HCT116 (cell line): ENCODE measurements at places on chromosomes 7 and 10.
A peak's percentile ranks its signal among the peaks of the same experiment; 100 is the strongest.

- DNase-seq: no peak
Observed at GRCh38 chr10:110425684-110426293, 71.9 kb upstream of the DUSP5 start.

GRCh38 chr7:1620835-1621234 lies 49.2 kb upstream of the ELFN1 start:
- DNase-seq: no peak

GRCh38 chr7:138876326-138876725 lies 78.3 kb upstream of the ATP6V0A4 start:
- DNase-seq: no peak

DNA sequence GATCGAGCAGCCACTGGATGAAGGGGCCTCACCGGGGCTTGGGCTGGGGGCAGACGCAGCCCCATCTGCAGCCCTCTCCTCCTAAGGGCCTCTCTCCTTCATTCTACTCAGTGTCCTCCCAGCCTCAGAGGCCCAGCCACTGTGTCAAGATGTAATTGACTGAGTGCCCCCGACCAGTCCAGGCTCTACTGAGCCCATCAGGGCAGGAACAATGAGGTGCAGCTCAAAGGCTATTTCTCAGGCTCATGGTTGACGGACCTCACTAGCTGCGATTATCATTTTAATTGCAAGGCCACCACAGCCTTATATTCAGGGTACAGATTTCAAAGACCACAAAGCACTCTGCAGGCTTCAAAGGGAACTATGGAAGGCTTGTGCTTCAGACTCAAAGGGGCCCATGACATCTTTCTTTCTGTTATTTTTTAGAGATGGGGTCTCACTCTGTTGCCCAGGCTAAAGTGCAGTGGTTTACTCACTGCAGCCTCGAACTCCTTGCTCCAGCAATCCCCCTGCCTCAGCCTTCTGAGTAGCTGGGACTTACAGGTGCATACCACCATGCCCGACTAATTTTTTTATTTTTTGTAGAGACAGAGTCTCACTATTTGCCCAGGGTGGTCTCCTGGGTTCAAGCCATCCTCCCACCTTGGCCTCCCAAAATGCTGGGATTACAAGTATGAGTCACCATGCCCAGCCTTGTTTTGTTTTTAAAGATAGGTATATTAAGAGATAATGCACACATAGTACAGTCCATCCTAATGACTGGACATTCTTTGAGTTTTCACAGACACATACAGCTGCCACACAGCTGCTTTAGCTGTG lies 23.7 kb downstream of the SLC29A3 start:
- no peak for DNase-seq

DNA sequence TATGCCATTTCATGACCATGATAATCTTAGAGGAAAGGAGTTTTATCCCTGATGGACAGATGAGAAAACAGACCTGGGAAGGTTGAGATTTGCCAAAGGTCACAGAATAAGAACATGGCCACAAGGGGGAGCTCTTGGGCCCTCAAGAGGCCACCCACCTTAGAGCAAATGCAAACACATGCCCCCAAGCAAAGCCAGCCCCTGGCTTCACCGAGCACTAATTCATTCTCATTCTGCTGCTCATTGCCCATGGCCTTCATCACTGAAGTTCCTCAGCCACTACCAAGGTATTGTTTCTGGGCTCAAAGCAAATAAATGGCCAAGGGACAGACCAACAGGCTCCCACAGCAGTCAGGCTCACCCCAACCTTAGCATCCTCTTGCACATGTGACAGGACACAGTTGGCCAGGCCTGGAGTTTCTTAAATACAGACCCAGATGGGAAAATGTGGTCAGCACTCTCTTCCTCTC lies 44.2 kb downstream of the PDLIM1 start:
- DNase-seq: peak; percentile 65

DNA sequence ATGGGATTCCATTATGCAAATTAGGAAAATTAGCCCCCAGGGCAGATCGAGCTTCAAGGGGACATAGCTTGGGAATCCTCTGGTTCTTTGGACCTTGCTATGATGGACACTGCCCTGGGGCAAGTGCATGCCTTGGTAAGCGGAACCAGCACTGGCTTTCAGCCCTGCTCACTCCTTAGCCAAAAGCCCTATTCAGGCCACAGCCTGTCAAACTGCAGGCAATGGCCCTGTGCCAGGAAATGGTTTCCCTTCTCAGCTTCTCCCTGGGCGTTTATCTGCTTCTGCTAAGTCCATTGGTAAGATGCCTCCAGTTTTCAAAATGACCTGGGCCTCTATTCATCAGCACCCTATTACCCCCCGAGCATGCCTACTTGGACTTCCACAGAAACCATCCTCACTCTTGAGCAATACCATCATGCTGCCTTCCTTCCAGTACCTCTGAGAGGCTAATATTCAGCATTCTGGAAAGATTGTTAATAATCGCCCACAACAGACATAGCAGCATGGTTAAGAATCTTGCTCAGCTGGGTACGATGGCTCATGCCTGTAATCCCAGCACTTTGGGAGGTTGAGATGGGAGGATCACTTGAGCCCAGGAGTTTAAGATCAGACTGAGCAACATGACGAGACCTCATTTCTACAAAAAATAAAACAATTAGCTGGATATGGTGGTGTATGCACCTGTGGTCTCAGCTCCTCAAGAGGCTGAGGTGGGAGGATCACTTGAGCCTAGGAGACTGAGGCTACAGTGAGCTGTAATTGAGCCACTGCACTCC lies 918.6 kb upstream of the AUTS2 start:
- DNase-seq: no peak

- DNase-seq: no peak
Observed at GRCh38 chr7:79300573-79300972, 152.9 kb downstream of the MAGI2 start.

DNA sequence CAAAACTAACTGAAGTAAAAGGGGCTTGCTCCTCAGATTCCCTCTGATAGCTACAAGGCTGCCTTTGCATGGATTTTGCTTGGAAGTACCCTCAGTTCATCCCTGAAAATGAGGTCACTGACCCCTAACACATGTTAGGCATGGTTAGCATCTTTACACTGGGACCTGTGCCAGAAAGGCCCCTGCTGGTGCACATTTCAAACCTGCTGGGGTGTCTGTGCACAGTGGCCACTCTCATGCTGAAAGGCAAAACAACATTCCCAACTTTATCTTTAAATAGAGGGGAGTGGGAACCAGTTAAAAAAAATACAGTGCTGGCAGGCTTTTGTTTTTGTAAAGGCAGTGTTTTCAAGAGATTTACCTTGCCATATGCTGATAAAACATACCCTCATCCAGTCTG lies 99.1 kb downstream of the ANK3 start:
- DNase-seq: no peak

GRCh38 chr7:110944966-110945644 lies 145.8 kb upstream of the LRRN3 start:
- DNase-seq: no peak

DNA sequence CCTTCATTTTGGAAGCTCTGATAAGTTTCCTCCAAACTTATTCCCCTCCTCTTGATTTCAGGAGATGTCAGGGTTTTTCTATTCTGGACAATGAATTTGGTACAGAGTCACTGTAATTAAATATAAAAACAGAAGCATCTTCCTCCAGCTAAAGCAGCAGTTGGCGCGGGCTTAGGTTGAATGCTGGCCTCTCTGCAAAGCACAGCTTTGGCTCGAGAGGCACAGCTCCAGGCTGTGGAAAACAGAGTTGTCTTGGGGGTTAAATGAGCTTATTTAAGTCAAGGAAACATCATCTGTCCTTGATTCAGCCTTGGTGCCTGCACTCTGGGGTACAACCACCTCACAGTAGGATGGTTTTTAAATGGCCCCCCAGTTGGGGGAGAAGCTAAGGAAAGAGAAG lies 35.0 kb upstream of the PDCD4 start:
- no peak for DNase-seq

- no peak for DNase-seq
Observed at GRCh38 chr10:126499744-126500143, 111.5 kb upstream of the ADAM12 start.

DNA sequence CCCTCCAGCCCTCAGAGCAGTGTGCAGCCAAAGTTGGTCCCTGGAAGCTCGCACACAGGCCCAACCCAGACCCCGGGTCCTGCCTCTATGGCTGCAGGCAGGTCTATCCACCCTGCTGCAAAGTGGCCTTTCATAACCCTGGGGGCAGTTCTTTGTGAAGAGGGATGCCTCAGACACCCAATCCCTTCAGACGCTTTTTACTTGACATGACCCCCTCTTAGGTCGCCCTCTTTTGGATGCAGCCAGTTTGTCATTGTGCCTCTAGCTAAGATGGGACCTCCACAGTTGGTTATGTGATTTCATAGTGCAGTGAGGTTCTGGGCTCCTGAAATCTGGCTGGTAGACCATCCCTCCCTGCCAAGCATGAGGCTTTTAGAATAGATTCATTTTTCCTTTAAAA lies 27.3 kb downstream of the SMKR1 start:
- DNase-seq: no peak

GRCh38 chr7:115851291-115851690 lies 179.3 kb downstream of the TFEC start:
- DNase-seq: peak; percentile 54

GRCh38 chr7:2729893-2730716 lies 42.1 kb downstream of the AMZ1 start:
- no peak for DNase-seq

DNA sequence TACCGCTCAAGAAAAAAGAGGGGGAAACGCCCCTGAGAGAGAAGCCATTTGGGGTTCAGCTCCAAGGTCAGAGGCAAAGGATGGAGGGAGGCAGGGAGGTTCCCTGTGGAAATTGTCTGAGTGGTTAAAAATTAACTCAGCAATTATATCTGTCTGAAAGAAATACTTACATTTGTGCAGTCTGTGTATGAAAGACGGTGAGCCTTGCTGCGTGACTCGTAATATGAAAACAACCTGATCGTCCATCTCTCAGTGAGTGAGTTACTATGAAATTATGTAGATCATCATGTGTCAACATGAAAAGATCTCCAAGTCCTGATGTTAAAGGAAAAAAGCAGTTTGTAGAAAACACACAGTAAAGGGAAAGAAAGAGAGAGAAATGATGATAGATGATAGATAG lies 67.2 kb upstream of the FAM204A start:
- DNase-seq: no peak

GRCh38 chr7:128174386-128174785 lies 66.7 kb upstream of the LEP start:
- DNase-seq: no peak

DNA sequence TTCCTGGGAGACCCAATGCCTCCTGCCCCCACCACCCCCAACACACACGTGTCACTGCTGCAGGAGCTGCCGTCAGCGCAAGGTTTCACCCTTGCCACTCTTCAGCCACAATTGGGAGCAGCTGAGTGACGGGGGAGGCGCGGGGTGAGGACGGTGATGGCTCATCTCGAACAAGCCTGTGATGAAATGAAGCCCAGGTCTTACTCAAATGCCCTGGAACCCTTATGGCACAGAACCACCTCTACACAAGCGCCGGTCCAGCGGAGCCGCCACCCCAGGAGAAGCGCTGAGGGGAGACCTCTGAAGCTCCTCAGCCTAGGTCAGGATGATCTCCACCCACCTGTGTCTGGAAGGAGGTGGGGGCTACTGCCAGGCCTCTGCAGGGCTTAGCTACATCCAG lies 25.7 kb downstream of the PDIA4 start:
- DNase-seq: no peak

GRCh38 chr10:98825741-98826140 lies 379.0 kb upstream of the HPS1 start:
- no peak for DNase-seq

DNA sequence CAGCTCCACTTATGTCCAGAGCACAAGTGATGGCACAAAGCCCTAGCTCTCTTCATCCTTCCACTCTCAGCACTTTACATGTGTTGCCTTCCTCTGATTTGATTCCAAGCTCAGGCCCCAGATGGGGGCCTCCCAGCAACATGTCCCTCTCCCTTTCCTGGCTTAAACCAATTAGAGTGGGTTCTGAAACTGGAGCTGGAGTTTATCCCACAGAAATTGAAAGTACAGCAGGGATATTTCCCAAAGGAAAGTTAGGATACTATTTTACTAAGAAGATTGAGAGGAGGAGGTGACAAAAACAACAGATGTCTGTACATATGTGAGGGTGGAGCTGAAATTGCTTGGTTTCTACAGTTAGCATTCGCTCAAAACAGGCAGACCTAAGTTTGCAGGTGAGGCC lies 724.6 kb downstream of the AUTS2 start:
- no peak for DNase-seq

- DNase-seq: no peak
Observed at GRCh38 chr7:75739796-75740672, 1.3 kb upstream of the HIP1 start.

DNA sequence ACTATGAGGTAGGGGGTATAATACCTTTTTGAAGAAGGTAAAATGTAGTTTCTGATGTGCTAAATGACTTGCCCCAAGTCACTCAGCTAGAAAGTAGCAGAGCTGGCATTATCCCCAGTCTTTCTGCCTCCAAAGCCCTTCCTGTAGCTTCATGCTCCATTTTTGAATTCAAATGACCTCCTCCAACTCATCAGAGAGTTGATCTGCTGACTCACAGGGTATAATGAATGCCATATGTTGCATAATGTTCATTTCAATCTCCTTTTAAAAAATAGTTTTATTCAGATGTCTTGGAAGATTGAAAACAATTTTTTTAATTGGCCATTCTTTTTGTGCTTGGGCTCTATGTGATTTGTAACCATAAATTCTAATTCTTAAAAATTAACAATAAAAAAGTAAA lies 272.8 kb upstream of the IMMP2L start:
- DNase-seq: no peak

GRCh38 chr10:29668628-29669027 lies 33.9 kb upstream of the SVIL start:
- no peak for DNase-seq

- no peak for DNase-seq
Observed at GRCh38 chr7:107387573-107388219, 82.2 kb upstream of the GPR22 start.

DNA sequence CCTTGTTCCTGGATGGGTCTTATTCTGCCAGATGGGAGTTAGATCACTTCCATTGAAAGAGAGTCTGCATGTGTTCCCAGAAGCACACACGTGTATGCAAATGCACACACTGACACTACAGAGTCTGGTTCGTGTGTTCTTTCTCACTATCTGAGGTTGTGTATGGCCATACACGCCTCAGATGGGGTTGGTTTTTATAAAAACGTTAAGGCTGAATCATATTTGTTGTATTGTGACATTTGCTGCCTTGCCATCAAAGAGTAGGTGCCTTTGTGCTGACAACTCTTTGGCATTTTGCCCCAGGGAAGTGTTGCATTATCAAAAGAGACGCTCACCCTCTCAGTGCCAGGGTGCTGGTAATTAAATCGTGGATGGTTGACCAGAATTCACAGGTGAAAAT lies 37.7 kb upstream of the HDAC9 start:
- DNase-seq: no peak

GRCh38 chr7:67738958-67739357 lies 742.3 kb downstream of the TYW1 start:
- no peak for DNase-seq

GRCh38 chr7:84841809-84842208 lies 345.0 kb downstream of the SEMA3D start:
- DNase-seq: no peak
